ENCODE measurements at places on chromosomes 2 and 18.

GRCh38 chr2:98444436-98445176, at the start of gene INPP4A:
Gene INPP4A, plus strand, starts transcription at chr2:98444858. Its CDS starts 75,191 bp downstream, at chr2:98520049.
- peak; percentile 80 for DNase-seq

GRCh38 chr18:22551536-22552151, 133.9 kb upstream of the CTAGE1 start:
- DNase-seq, result peak; percentile 65

DNA sequence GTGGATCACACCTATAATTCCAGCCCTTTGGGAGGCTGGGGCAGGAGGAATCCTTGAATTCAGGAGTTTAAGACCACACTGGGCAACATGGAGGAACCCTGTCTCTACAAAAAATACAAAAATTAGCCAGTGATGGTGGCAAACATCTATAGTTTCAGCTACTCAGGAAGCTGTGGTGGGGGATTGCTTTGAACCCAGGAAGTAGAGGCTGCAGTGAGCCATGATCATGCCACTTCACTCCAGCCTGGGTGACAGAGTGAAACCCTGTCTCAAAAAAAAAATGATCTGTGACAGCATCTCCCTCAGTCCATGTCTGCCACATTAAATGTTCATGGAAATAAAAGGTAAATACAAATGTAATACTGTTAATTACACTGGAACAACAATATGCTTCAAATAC, 121.4 kb upstream of the COL5A2 start:
- DNase-seq, result no peak

DNA sequence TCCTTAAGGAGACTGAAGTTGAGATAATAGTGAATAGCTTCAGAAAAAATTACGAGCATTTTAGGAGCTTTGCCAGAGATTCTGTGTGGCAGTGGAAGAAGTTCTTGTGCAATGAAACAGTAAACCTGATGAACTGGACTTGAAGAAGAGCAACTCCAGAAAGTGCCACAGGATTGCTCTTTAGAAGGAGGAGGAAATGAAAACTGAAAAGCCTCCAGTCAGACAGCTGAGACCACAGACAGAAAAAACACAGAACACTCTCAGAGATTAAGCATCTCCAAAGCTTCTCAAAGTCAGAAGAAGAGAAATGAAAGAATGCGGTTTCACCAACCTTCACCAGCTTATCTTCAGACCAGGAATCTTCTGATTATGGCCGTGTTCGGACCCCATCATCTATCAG, 329.7 kb upstream of the CNTNAP5 start:
- DNase-seq, result no peak

DNA sequence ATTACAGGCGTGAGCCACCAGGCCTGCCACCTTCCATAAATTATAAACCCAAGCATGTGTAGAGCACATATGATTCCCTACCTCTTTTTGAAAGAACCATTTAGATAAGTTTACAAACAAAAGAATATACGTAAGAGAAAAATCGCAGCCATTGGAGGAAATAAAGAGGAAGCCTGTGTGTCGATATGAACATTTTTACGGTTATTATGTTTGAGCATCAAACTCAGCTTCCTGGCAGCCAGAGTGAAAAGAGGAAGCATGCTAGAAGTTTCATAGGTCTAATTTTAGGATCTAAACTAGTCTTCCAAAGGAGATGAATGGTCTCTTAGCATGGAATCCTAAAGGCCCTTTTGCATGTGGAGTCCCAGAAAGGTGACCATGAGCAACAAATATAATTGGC, 104.3 kb downstream of the PLB1 start:
- no peak for DNase-seq

GRCh38 chr2:48941908-48942307, 186.4 kb upstream of the LHCGR start:
- DNase-seq, result no peak

GRCh38 chr2:83282043-83282795, 1176.9 kb downstream of the SUCLG1 start:
- no peak for DNase-seq

DNA sequence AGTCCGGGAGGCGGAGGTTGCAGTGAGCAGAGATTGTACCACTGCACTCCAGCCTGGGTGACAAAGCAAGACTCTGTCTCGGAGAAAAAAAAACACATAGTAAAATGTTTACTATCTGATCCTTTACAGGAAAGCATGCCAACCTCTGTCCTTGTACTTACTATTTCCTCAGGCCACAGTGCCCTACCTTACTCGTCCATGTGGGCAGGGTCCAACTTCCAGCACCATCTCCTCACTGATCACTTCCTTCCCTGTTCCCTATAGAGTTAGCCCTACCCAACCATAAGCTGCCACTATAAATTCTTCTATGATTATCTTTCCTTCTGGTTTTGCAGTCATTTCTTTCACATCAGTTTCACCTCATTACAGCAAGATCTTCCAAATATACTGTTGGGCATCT, 136.2 kb downstream of the MYO5B start:
- DNase-seq, result no peak

DNA sequence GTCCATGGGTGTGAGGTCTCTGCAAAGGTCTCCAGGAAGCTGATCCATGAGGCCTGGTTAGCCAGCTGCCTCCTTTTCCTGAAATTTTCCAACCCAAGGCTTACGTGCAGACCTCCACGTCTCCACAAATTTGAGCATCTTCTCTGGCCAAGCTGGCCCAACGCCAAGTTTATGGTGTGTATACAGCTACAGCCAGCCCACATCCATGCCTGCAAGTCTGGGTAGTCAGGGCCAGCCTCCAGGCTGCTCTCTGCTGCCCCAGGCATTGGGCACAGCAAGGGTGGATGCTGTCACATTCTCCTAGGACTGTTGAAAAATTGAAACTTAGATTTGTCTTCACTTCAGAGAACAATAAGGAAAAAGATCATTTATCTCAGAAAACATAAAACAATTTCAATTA, 525.5 kb upstream of the CHAC2 start:
- no peak for DNase-seq

DNA sequence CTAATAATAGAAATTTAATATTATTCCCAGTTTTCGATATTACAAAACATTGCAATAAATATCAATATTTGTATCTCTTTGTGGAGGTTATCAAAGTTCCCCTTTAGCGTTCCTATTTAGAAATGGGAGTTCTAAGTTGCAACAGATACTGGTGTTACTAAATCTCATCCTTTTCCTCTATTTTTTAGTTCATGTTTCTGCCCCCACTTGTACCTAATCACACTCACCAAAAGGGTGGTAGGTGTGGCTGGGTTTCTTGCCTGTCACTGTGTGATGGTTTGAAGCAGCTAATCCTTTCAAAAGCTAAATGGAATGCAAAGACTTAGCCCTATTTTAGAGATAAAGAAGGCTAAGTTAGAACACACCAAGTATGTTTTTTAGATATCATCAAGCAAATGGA, 997.9 kb downstream of the TSN start:
- DNase-seq, result no peak

DNA sequence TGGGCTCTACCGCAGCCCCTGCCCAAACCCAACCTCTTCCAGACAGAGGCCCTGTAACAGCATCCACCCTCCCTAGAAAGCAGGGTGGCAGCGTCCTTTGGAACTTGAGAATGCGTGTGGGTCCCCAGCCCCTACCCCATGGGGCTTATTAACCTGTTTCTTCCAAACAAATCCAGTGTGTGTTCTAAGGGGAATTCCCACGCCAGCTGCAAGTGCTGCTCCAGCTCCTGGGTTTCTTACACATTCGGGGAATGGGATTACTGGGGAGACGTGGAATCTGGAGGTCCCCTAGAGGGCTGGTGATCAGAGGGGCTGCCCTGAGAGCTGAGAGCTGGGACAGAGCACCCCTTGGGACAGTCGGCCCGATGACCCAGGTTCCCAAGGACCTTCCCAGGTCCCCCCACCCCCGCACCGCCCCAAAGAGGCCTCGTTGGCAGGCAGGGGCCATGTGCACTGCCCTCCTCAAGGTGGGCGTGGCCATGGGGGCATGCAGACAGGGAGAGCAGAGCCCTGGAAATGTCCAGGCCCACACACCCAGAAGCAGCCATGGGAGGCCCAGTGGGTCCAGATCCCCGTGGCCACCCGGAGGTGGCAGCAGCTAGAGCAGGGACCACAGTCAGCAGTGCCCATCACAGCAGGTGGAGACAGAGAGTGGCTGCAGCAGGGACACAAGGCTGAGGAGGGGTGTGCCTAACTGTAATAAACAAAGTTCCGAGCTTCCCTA, 18.8 kb upstream of the TEX44 start:
- DNase-seq, result no peak

DNA sequence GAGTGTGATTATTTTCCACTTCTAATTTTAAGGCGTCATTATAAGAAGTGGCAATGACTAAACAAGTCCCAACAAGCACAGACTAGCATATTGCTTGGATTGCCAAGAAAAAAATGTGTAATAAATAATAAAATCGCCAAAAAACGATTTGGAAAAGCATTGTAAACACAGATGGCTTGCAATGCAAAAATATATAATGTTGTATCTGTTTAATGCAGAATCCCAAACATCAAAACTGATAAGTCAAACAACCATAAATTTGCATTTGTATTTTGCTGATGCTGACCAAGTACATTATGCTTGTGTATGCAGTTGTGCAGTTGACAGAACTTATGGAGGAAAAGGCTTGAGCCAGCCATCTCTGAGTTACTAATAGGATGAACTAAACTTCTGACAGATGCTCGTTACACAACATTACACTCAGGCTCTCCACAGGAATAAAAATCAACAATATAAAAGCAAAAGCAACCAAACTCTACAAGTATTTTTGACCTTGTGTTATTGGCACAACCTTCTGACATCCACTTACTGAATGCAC, 68.1 kb downstream of the DNER start:
- no peak for DNase-seq

DNA sequence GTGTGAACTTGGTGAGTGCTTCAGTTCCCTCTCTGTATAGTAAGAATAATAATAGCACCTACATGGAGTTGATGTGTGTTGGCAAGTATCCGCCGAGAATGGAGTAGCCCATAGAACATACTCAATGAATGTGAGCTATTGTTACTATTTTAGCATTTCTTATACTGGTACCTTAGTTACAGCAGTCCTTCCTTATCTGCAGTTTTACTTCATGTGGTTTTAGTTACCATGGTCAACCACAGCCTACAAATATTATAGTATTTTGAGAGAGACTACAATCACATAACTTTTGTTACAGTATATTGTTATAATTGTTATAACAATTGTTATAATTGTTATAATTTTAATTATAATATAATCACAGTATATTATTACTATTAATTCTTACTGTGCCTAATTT, 152.5 kb upstream of the RASGRP3 start:
- no peak for DNase-seq

- no peak for DNase-seq
These were observed 571.1 kb upstream of the SOX11 start for GRCh38 chr2:5121121-5121520.

- DNase-seq, result no peak
These were observed 822 bp downstream of the SLC35F6 start for GRCh38 chr2:26764906-26765305.

- DNase-seq, result no peak
These were observed 36.7 kb upstream of the ST8SIA5 start for GRCh38 chr18:46793565-46793964.

DNA sequence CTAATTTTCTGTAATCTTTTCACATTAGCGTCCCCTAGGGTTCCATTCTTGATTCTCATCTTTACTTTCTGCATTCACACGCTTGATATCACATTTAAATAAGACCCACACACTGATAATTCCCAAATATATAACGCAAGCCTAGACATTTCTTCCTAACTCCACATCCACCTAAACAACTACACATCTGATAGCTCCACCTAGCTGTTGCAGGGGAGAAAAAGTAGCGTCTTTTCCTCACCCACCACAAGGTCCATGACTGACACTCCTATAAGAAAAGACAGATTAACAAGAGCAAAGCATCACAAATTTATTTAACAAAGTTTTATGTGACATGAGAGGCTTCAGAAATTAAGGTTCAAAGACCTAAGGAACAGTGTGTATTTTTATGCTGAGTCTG, 862.2 kb upstream of the DDX18 start:
- DNase-seq, result no peak

- peak; percentile 17 for DNase-seq
These were observed 86.4 kb downstream of the GCA start for GRCh38 chr2:162430323-162430722.

DNA sequence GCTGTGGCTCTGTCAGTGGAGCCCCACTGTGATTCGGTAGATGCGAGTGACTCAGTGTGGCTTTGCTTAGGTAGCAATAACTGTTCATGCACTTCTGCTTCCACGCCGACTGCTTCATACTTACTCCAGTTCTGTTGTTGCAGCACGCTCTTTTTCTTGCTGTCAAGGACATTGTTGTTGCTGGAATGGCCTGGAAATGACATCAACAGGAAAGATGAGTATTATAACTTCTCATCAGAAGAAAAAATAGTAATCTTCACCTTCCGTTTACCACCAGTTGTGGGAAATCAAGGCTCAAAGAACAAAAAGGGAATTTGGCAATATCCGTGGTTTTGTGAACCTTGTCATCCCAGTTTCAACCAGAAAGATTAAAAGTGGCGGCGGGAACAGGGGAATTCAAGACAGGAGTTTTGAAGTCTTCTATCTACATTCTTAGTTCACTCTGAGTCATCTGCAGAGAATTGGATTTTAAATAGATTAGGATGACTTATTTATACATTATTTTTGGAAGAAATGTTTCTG, 8.3 kb downstream of the TM4SF20 start:
- peak; percentile 72 for DNase-seq

DNA sequence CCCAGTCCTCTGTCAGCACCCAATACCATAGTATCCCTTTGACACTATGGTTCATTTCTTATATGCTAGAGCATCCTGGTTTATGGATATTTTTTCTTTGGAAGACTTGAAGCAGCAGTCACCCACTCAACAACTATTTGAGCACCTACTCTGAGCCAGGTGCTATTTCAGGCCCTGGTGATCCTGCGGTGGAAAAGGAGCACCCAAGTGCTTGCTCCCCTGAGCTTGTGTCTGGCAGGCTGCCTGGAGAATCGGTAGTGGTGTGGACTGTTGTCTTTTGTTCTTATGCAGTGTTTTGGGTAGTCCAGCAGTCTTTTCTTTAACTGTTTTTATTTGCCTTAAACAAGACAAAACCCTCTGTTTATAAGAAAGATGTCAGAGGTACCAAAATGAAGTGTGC, 28.9 kb downstream of the NCK2 start:
- no peak for DNase-seq

- DNase-seq, result no peak
These were observed 141.5 kb upstream of the HAAO start for GRCh38 chr2:42933824-42934254.

GRCh38 chr2:10079870-10080535, at the start of gene CYS1:
Gene CYS1, minus strand, starts transcription at chr2:10080411. Its CDS starts 188 bp downstream, at chr2:10080223.
- DNase-seq, result no peak

GRCh38 chr2:190343089-190343535, 277 bp upstream of the INPP1 start:
- no peak for DNase-seq

- no peak for DNase-seq
These were observed 1733.6 kb upstream of the CELF4 start for GRCh38 chr18:39299152-39299551.

GRCh38 chr2:168519534-168520308, 63.6 kb downstream of the CERS6 start:
- DNase-seq, result no peak
